ENCODE measurements at places on chromosomes 16 and 17. TPM values are rescaled to one million over a fixed set of nuclear protein-coding genes. Genes with fewer than 3 reads are reported as not detected.

CNP gene
- 64.6 TPM for total RNA-seq

TMEM114 gene
- 5.7 TPM for total RNA-seq

NUPR1 gene
- 2.5 TPM for total RNA-seq

CA4 gene
- total RNA-seq = 10.4 TPM

NPIPA2 gene
- 1.0 TPM for total RNA-seq

Measured in camera-type eye (tissue), 1 donor.